ENCODE measurements at places on chromosomes 7 and 10.

DNA sequence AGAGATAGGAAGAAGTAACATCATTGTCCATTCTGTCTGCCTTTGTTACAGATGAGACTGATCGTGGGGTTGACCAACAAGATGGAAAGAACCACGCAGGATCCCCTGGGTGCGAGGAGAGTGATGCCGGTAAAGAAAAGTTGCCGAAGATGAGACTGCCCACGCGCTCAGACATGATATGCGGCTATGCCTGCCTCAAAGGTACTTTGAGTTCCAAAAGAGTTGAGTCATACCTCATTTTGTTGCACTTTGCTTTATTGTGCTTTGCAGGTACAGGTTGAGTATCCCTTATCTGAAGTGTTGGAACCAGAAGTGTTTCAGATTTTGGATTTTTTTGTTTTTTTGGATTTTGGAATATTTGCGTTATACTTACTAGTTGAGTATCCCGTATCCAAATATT is 12.2 kb upstream of the CLCN1 start:
- no peak for DNase-seq

- DNase-seq = no peak
Measured at GRCh38 chr10:129933456-129934092, 30.5 kb downstream of the EBF3 start.

DNA sequence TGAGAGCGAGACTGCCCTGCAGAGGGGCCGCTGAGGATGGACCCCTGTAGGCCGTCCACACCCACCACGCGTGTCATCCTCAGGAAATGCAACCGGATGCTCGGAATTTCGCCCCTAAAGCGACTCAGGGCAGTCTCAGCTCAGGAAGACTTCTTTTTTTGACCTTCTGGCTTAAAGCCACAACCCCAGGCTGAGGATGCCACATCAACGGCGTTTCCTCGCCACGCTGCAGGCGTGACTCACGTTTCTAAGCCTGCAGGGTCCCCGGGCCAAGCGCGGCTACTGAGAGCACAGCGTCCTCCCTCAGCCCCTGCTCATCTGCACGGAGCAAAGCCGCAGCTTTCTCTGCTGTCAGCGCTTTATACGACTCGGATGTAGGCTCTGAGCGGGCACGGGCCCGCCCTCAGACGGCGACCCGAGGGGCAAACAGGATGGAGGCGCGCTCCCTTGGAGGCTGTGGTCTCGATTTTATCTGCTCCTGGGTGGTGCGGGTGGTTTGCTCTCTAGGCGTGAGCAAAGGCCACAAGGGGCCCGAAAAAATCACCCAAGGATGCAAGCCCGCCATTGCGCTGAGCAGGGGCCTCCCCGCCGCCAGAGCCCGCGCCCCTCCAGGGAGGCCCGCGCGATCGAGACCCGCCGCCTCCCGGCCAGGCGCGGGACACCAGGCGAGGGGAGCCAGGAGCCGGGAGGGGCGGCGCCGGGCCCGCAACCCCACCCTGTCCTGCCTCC is 726 bp upstream of the INSIG1 start:
- peak; percentile 86 for DNase-seq

GRCh38 chr7:21617916-21618390 is 75.1 kb downstream of the DNAH11 start:
- no peak for DNase-seq

GRCh38 chr7:136293841-136294391 is 316.8 kb upstream of the MTPN start:
- DNase-seq = no peak

DNA sequence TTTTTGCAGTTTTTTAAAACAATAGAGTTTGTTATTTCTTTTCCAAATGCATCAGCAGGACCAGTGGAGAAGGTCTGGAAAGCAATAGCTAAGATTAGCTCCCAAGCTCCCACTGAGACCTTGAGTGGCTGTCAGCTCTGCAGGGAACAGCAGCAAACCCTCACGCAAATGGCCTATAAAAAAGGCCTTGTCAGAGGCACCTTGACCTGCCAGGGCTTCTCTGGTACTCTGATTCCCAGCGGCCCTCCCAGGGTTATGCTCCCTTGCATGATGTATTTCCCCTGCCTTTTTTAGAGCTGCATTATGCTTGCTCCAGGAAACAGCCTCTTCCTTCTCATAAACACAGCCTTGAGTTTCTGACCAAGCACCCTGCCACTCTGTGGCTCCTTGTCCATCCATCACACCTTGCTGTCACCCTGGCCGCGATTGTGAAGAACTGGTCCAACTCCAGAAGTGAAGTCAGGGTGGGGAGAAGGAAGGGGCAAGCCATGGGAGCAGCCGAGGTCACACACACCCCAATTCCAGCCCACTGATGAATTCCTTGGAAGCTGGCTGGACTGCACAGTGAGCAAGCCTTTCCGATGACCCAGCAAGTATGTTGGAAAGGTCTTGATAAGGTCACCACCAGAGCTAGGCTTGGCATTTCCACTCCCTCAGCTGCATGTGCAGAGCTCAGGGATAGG is 35.3 kb upstream of the NKX2-3 start:
- no peak for DNase-seq

DNA sequence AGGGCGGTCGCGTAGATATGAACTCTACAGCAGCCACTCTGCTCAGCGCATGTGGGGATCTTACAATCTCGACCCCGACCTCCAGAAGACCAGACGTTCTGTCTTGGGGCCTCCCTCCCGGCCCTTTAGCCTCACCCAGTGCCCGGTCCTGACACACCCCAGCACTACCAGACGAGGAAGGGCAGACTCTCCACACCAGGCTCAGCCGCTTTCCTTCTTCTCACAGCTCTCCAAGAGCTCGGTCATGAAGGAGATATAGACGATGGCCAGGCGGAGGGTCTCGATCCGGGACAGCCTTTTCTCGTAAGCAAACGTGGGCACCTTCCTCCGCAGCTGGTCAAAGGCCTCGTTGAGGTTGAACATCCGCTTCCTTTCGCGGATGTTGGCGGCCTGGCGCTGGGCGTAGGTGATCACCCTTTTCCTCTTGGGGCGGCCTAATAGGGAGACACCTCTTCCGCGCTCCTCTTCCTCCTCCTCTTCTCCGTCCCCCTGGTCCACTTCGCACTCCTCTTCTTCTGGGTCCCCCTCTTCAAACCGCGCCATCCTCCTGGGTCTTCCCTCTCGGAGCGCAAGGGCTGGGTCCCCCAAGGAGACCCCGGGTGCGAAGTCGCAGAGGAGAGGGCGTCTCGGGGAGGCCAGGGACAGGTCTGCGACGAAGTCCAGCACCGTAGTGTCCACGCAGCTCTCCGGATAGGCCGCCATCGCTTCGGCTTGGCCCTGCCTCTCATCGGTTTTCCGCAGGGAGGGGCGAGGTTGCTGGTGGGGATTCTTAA is at the start of gene FERD3L:
FERD3L (minus strand) TSS at position 761 of the 773 bp plus-strand sequence; CDS start at position 702, 59 bp downstream.
- DNase-seq = no peak

DNA sequence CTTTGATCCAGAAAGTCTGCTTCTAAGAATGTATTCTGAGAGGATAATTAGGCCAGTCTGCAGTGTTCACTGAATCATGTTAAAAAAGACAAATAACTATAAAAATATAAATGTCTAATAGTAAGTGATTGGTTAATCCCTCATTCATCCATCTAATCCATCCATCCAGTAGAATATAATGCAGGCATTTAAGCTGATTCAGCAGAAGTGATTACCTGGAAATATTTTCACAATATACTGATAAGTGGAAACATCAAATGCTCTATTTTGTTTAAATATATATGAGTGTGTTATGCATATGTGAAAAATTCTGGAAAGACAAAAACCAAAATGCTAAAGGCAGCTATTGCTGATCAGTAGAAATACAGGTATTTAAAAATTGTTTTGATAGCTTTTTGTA is 152.6 kb downstream of the REEP3 start:
- DNase-seq = no peak

Data from effector memory CD8-positive, alpha-beta T cell (primary cell).